ENCODE measurements at places on chromosomes 3 and 15.
A peak's percentile ranks its signal among the peaks of the same experiment; 100 is the strongest.

DNA sequence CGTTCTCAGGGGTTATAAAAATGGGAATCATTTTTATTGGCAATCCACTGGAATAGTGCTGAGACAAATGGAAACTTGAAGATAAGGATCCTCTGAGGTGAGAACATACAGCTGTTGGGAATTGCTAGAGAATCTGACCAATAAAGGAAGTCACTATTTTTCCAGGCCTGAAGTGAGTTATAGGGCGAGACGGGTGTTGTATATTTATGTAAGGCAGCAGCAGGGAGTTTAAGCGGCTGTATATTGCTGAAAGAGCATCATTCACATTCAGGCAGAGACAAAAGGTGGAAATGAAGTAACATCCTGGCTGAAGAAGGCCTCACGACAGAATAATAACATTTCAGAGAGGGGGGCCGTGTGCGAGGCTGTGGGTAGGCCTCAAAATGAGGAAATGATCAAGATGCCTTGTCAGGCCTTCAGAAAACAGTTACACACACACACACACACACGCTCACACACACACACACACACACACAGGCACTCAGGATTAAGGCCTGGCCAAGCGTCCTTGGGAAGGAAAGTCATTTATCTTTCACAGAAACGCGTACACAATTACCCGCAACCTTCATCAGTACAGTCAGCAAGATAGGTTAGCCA is 964.9 kb upstream of the NR2F2 start:
- DNase-seq, result peak; percentile 8

- DNase-seq, result no peak
These were observed 489.2 kb upstream of the CNTN4 start for GRCh38 chr3:1609416-1609815.

- no peak for DNase-seq
These were observed 380.6 kb upstream of the C2CD4B start for GRCh38 chr15:62545467-62546227.

GRCh38 chr3:172355836-172356235 is 92.4 kb downstream of the GHSR start:
- no peak for DNase-seq

DNA sequence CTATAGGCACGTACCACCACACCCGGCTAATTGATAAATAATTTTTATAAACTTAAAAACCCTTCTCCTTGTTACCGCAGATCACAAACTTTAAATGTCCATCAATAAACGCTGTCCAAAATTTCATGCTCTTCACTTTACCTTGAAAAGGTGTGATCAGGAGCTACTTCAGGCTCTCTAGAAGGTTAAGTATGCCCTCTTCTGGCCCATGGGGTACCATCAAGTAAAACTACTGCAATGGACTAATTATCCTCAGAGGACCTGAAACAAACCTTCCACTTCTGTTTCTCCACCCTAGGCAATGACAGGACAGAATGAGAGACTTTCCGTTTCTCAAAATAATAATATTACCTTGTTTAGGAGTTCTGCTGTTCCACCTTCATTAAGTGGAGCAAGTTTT is 9.2 kb downstream of the LZTFL1 start:
- peak; percentile 6 for DNase-seq

- peak; percentile 22 for DNase-seq
These were observed 665 bp downstream of the PIGB start for GRCh38 chr15:55319537-55320237.

DNA sequence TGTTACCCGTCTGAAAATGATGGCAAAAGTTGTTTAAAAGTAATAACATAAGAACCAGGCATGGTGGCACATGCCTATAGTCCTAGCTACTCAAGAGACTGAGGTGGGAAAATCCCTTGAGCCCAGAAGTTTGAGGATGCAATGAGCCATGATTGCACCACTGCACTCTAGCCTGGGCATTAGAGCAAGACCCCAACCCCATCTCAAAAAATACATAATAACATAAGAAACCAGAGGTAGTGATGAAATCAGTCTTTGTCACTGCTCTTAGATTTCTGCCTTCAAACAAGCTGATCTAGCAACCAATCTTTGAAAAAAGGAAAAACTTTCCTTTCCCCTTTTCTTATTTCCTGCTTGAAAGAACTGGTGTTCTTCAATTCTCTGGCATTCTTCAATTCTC is 71.3 kb downstream of the TMCC1 start:
- DNase-seq, result no peak

- DNase-seq, result no peak
These were observed 232.9 kb upstream of the RGMA start for GRCh38 chr15:93321881-93322282.

DNA sequence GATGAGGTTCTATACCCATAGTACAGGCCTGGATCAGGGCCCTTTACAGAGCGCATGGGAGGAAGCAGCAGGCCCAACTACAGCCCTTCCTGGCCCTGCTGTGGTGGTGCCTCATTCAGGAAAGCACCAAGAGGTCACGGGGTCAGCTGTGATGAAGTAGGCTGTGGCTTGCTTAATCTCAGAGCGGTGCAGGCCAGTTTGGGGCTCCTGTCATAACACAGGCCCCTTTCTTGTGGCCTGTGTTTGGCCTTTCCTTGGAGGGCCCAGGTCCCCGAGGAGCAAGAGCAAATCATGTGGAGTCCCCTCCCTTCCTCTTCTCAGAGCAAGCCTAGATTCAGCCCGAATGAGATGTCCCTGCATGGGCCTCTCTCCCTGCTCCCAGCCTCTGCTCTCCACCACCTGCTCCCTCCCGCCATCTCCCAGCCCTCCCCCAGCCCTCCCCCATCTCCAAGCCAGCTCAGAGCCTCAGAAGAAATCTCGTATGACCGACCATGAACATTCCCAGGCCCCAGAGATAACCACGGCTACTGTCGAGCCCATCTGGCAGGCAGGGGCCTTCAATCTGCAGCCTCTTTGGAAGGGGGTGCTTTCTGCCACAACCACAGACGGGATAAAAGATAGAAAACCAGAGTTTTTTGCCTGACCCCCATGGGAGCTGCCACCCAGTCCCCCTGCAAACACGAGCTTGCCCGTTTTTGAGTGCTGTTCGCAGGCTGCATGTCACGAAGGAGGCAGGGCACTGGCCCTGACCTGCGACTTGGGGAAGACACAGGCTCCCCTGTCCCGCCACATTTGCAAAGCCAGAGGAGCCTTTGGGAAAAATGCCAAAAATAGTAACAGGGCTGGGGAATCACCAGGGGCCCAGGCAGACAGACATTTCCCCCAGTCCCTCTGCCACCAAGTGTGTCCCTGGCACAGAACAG is 32.3 kb upstream of the DUSP7 start:
- DNase-seq, result peak; percentile 23

- DNase-seq, result no peak
These were observed 353.1 kb upstream of the GBE1 start for GRCh38 chr3:82114589-82114988.

- DNase-seq, result no peak
These were observed 14.2 kb downstream of the BFSP2 start for GRCh38 chr3:133414021-133414392.

- DNase-seq, result no peak
These were observed 835 bp upstream of the GMPPB start for GRCh38 chr3:49724586-49724985.

GRCh38 chr3:32435911-32436815 is 44.5 kb downstream of the CMTM7 start:
- no peak for DNase-seq

- no peak for DNase-seq
These were observed 61.7 kb downstream of the TFDP2 start for GRCh38 chr3:142087676-142088075.

DNA sequence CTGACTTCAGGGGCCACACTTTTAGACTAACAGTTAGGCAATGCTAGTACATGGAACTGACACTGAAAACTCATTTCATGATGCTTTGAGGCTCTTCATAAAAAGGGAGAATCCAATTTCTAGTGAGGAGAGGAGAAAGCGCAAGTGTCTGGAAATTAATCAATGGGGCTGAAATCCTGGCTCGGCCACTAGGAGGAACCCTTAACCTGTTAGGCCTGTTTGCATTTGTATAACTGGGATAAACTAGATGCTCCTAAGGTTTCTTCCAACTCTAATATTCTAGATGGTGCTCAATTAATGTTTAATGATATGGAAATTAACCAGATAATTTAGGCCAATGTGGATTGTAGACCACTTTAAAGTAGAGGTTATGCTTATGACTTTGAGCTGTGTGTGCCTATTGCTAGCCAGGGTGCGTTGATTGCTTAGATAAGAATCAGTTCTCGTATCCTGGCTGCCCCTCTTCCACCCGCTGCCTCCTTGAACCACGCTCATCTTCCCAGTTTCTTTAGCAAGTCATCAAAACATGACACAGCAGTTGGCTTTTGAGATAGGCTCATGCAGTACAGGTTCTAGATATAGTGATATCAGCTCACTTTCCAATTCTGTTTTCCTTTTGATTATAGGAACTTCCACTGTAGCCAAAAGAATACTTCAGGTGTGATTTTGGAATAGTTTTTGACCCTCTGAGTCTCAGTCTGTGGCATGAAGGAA is 16.8 kb upstream of the CRBN start:
- peak; percentile 37 for DNase-seq

GRCh38 chr3:47868306-47868705 is 65.4 kb downstream of the DHX30 start:
- no peak for DNase-seq

- no peak for DNase-seq
These were observed 27.8 kb upstream of the UBL7 start for GRCh38 chr15:74488776-74489175.

GRCh38 chr3:189458528-189458927 is 172.7 kb upstream of the TP63 start:
- no peak for DNase-seq

- no peak for DNase-seq
These were observed 39.9 kb upstream of the ARL14 start for GRCh38 chr3:160637086-160637485.

GRCh38 chr3:38960953-38961622 is 90.7 kb downstream of the SCN11A start:
- peak; percentile 64 for DNase-seq

DNA sequence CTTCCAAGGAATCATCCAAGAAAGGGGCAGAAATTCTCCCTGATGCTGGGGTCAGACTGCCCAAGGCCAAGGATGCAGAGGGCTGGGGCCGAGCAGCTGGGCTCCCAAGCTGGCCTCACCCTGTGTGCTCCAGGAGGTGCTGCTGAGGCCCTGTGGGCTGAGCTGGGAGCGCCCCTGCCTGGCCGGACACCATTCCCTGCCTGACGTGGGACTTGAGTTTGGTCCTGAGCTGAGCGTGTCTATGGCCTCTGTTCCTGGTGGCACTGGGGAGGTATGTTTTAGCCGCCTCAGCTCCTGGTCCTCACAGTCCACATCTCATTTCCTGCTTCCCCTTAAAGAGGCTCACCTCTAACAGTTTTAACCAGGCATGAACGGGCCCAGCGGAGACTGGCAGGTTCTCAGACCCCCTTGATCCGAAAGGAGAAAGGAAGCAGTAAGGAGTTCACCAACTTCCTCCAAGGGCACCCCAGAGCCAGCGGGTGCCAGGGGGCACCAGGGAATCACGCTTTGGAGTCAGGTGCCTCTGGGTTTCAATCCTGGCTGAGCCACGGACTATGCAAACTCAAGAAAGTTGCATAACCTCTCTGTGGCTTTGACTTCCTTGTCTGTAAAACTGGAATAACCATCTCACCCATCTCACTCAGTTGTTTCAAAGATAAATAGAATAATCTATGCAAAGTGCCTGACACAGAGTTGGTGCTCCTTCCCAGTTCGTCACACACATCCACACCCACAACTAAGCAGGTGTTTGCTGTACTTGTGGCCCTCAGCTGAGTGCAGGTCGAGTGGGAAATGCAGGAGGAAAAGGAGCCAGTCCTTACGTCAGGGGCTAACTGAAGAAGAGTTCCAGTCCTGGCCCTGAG is 48.6 kb downstream of the SLC12A8 start:
- DNase-seq, result no peak

GRCh38 chr3:171768986-171769385 is 41.3 kb downstream of the PLD1 start:
- DNase-seq, result no peak

DNA sequence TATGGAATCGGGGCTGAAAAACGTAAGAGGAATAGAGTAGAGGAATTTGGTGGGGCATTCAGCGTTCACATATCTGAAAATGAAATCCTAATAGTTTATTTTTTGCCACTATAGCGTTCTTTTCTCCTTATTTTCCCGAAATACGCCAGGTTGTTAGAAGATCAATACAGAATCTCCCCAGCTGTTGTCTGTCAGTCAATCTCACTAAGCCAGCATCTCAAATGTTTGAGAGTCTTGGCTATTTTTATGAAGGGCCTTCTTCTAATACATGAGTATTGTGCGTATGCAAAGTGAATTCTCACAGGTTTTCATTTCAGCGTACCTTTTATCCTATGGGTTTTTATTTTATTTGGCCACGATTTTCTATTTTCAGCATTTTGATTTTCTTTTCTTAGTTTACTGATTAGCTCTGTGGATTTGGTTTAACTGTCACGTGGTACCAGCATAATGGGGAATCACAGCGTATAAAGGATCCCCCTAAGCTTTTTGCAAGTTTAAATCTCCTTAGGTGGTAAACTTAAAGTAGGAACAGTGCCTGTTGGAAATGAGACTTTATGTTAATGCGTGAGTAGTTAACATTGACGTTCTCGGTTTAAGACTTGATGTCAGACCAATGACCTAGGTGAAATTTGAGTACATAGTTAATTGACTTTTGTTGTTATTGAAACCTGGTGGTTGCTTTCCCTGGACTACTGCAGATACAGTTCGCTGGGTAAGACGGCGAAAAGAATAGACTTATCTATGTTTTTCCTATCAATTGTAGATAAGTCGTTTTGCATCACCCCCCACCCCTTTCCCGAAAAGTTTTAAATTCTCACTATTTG is 1.3 kb downstream of the FXR1 start:
- DNase-seq, result no peak

- DNase-seq, result peak; percentile 48
These were observed 164.8 kb downstream of the ERC2 start for GRCh38 chr3:56303487-56303886.

DNA sequence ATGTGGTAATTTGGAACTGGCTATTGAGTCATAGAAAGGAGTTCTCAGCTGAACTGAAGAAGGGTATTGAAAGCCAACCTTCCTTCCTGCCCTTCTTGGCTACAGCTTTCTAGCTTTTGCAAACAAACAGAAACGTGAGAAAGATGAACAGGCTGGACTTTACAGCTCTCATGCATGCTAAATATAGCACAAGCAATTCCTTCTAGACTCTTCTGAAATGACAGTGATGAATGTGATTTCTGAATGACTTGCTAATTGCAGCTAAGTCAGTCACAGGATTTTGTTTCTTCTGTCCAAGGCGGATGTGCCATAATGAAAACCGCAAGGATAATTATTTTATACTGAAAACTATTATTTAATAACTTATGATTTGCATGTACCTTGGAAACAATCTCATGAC is 36.3 kb downstream of the BCHE start:
- no peak for DNase-seq

DNA sequence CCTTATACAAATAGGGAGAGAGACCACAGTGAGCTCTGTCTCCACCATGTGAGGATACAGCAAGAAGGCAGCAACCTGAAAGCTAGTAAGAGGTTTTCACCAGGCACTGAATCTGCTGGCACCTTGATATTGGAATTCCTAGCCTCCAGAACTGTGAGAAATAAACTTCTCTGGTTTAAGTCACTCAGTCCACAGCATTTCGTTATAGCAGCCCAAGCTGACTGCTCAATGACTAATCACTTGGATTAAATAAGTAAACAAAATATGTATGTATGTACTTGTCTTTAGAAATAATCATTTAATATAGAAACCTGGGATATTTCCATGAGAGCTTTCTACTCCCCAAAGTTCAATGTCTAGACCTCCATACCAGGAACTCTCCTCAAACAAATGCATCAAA is 162.0 kb downstream of the IMPG2 start:
- no peak for DNase-seq

- no peak for DNase-seq
These were observed 13.6 kb downstream of the KLF15 start for GRCh38 chr3:126343649-126344035.

All from KBM-7 (cell line).